ENCODE measurements at places on chromosomes 3 and 15. TPM values are rescaled to one million over a fixed set of nuclear protein-coding genes. Genes with fewer than 3 reads are reported as not detected.

SACM1L gene
- polyA plus RNA-seq = 56.1 TPM

- no peaks in the 10 kb centered on the region for H3K36me3 ChIP-seq
- no peak for DNase-seq
- no peaks in the 10 kb centered on the region for H3K27me3 ChIP-seq
- H3K27ac ChIP-seq = no peak overlapping the region
- no peaks in the 10 kb centered on the region for H3K4me1 ChIP-seq
- H3K4me3 ChIP-seq = no peak overlapping the region
These were observed 76.4 kb upstream of the SCN5A start for GRCh38 chr3:38725726-38726419.

GRCh38 chr3:183434992-183435391, 6.6 kb upstream of the MCF2L2 start:
- H3K27ac ChIP-seq = no peak overlapping the region
- H3K36me3 ChIP-seq = no peaks in the 10 kb centered on the region
- H3K4me3 ChIP-seq = no peak overlapping the region
- no peaks in the 10 kb centered on the region for H3K27me3 ChIP-seq

GRCh38 chr15:62163397-62164013, 1.6 kb downstream of the C2CD4B start:
- no peak overlapping the region for H3K4me3 ChIP-seq
- peaks cover 8% of the 10 kb centered on the region for H3K4me1 ChIP-seq
- peaks cover 43% of the 10 kb centered on the region for H3K27me3 ChIP-seq
- H3K27ac ChIP-seq = no peak overlapping the region
- H3K36me3 ChIP-seq = no peaks in the 10 kb centered on the region
- DNase-seq = no peak

DNA sequence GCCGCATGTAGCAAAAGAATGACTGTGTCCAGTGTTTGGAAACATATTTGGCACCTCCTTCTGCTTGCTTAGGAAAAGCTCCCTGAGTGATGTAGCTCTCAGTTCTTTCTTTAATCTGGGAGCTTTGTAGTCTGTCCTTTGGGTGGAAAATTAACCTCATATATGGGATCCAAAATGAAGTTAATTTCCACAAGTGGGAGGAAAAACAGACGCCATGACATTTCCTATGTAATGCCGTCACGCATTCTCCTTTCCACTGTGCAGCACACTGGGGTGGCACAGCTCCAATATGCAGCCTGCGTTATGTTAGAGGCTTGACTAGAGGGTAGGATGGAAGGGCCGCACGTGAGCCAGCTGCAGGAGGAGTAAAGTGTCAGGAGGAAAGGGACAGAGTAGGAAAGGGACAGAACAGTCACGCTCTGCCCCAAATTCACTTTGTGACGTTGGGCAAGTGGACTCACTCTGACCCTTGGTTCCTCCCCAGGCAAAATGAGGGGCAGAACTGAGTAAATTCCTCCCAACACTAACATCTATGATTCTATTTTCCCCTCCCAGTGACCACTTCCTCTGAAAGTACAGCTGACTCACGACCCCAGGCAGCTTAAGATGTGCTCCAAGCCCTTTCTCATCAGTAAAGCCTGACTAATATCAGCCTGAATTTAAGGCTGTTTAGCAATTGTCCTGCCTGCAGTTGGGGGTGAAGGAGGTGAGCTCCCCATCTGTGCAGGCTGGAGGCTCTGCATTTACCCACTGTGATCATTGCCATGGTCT, 176.5 kb upstream of the PFN2 start:
- no peak overlapping the region for H3K4me3 ChIP-seq
- H3K27ac ChIP-seq = no peak overlapping the region
- no peaks in the 10 kb centered on the region for H3K27me3 ChIP-seq

DNA sequence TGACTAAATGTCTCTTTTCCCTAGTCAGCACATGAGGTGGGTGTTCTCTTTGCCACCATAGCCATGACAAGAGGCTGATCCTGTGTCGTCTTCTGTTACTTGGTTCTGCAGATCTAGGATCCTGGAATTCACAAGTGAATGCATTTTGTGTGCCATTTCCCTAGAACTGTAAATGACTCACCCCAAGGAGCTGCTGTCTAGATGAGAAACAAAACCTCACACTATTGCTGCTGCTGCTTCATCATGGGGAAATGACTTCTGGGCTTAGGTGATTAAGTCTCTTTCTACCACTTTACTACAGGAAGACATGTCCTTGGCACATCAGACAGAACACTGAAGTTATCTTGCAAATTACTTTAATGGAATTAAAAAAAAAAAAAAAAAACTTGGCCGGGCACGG, 54.9 kb downstream of the SLCO3A1 start:
- no peaks in the 10 kb centered on the region for H3K36me3 ChIP-seq
- no peaks in the 10 kb centered on the region for H3K27me3 ChIP-seq
- H3K4me1 ChIP-seq = peaks cover 9% of the 10 kb centered on the region
- H3K27ac ChIP-seq = no peak overlapping the region
- H3K4me3 ChIP-seq = no peak overlapping the region

WNT5A gene
- polyA plus RNA-seq = 23.2 TPM

COL6A5 gene
- polyA plus RNA-seq = 0.05 TPM

- H3K27me3 ChIP-seq = no peaks in the 10 kb centered on the region
- H3K4me1 ChIP-seq = peaks cover 44% of the 10 kb centered on the region
- no peak overlapping the region for H3K4me3 ChIP-seq
- peaks cover 32% of the 10 kb centered on the region for H3K36me3 ChIP-seq
- no peak for DNase-seq
These were observed 7.3 kb downstream of the MGLL start for GRCh38 chr3:127815001-127815400.

PHLDB2 gene
- 8.0 TPM for polyA plus RNA-seq

- no peaks in the 10 kb centered on the region for H3K27me3 ChIP-seq
- H3K27ac ChIP-seq = peak overlapping the region; percentile 85
- no peak for DNase-seq
- no peaks in the 10 kb centered on the region for H3K36me3 ChIP-seq
- no peak overlapping the region for H3K4me3 ChIP-seq
These were observed 48.0 kb upstream of the KLF13 start for GRCh38 chr15:31278544-31279220.

All from spinal cord (tissue), 10 donors.